ENCODE measurements at places on chromosomes 3 and 15. TPM values are rescaled to one million over a fixed set of nuclear protein-coding genes. Genes with fewer than 3 reads are reported as not detected.

DNA sequence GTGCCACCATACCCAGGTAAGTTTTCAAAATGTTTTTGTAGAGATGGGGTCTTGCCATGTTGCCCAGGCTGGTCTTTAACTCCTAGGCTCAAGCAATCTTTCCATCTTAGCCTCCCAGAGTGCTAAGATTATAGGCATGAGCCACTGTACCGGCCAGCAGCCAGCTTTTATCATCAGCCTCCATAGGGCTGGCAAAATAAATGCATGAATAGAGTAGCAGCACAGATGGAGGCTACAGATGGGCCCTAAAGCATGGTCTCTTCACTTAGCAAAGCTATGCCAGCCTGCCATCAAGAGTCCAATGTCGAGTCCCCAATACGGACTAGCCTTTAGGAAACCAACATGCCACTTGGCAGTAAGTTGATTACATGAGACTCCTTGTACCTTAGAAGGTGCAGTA, 63.8 kb downstream of the CNTN3 start:
- DNase-seq: no peak

Gene FOXL2
- polyA plus RNA-seq: not detected

- peak; percentile 14 for DNase-seq
Observed at GRCh38 chr3:68876112-68876713, 56.1 kb downstream of the TAFA4 start.

- DNase-seq: no peak
Observed at GRCh38 chr15:39921274-39921638, 1.2 kb upstream of the GPR176 start.

- DNase-seq: no peak
Observed at GRCh38 chr15:62935300-62936081, 107.1 kb upstream of the TPM1 start.

Gene ENTPD3
- 0.25 TPM for polyA plus RNA-seq

DNA sequence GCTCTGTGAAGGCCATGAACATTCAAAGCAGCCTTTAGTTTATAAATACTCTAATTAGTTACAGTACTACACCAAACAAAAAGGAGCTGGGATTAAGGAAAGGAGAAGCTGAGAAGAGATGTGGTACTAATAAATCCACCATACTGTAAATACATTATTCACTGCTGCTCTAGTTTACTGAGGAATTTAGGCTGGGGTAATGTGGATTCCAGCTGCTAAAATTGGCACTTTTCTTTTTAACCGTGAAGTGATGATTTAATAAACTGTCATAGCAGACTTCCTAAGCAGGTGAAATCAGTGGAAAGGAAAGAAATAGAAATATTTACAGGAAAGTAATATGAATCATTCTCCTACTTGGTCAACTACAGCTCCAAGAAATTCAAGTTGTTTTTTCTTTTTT, 88.7 kb downstream of the TFG start:
- no peak for DNase-seq

- DNase-seq: no peak
Observed at GRCh38 chr3:117439812-117440211, 730.2 kb downstream of the TUSC7 start.

Gene AHSG
- polyA plus RNA-seq: not detected

DNA sequence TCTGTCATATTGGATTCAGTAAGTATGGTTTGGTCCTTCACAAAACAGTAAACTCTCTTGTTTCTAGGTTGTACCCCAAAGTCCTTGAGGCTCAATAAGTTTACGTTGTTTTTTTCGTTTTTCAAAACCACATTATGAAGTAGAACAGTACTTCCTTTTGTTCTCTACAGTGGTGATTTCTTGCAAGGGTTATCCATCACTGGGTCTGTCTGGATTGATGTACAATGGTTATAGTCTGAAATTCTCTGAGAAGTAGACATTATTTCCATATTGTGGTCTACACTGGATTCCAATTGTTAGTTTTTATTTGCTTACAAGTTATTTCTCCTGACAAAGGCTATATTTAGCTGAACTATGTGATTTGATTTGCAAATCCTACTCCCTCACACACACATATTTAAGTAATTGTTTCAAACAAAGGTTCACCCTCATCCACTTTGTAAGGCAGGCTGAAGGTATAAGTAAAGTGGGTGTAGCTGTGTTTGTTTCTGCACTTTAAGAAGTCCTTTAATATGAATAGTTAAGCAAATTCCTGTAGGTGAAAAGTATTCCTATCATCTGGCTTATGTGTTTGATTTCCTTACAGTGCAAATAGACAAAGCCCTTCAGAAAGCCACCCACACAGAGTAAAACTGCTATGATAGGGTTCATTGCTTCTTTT, 64.2 kb upstream of the MME start:
- DNase-seq: no peak

DNA sequence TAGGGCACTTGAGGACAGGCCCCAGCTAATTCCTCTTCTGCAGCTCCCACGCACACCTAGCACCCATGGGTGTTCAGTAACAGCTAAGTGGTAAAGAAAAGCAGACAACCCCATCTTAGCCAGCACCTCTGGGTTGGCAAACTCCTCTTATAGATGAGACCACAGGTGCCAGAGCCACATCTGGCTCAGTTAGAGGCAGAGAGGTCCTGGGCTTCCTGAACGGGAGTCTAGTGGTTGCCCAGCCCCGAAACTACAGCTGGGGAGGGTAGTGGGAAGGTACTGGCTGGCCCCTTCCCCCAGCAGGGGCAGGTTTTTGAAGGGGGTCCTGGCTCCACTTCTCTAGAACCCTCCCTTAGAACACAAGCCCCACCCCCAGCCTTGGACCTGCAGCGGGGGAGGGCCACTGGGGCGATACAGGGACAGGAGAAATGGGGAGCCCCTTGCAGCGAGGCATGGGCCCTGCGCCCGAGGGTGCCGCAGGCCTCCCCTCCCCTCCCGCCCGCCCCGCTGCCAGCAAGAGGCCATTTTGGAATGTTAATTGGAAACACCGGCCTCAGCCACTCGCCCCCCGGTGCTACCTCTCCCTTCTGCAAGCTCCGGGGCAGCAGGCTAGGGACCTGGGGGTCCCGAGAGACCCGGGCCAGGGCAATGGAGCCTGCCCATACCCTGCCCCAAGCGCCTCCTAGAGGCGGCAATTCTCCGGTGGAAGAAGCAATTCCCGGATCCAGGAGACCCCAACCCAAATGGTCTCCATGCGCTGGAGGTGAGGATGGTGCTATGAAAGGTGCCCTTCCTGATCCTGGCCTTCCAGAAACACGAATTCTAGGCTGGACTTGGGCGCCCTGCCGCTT, 1.5 kb downstream of the DUSP7 start:
- DNase-seq: no peak

Gene SLC24A5
- not detected for polyA plus RNA-seq
